Umbilical cord (tissue), 2 donors: ENCODE measurements at places on chromosomes 6 and 20. TPM values are rescaled to one million over a fixed set of nuclear protein-coding genes. Genes with fewer than 3 reads are reported as not detected.

DNA sequence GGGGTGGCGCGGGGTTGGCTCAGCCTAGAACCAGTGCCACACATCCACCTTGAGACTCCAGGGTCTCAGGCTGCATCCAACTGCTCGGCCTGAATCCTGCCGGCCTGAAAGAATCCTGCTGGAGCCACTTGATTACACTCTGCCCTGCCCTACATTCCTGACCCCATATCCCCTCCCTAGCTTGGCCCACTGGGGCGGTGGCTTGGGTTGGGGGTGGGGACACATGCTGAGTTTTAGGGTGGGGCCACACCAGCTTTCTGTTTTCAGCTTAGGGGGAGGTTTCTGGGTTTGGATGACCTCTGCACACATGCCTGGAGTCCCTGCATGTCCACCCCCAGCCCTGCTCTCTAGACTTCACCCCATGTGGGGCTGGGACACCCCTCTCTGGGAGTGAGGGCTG lies 6.8 kb downstream of the ITPR3 start:
- DNase-seq, result no peak

- no peak for DNase-seq
Measured at GRCh38 chr6:71446057-71446456, 157.4 kb downstream of the OGFRL1 start.

- DNase-seq, result no peak
Measured at GRCh38 chr6:167146135-167146534, 11.6 kb downstream of the GPR31 start.

GRCh38 chr6:3214898-3215297 lies 12.6 kb downstream of the TUBB2B start:
- no peak for DNase-seq

DNA sequence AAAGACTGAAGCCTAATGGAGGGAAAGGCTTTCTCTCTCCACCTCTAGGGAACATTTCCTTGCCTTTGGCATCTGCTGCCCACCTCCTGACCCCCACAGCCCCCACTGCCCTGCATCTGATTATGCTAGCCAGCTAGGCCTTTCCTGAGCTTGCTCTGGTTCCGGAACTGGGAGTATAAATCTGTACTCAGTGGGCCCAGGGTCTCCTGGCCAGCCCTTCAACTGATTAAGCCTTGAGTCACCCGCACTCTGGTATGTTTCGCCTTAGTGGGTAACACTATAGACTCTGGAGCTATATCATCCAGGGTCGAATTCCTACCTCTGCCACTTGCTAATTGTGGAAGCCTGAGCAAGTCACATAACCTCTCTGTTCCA lies 45.6 kb upstream of the RIPOR2 start:
- peak; percentile 17 for DNase-seq

- DNase-seq, result no peak
Measured at GRCh38 chr6:168826078-168826390, 385.1 kb downstream of the SMOC2 start.

DNA sequence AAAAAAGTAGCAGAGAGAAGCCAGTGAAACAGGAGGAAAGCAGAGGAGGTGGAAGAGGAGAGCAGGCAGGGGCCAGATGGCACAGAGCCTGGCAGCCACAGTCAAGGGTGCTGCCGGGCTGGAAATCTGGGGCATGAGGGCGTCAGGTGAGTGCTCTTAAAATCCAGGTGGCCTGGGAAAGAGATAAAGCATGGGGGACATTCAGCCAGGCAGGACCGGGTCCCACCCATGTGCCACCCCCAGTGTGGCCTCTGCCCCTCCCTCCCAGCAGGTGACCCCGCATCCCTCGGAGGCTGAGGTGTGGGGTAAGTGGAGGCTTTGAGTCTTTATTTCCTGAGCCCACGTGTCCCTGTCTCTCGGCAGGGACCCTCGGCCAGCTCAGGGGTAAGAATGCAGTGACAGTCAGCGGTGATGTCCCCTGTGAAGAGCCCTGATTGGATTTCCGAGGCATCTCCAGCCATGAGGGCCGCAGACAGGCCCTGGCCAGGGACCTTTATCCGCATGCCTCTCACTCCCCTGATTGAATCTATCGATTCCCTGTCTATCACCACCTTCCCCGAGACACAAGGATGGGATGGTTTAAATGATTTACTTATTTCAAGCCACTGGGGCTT lies 33.8 kb upstream of the SULF2 start:
- DNase-seq, result no peak

- DNase-seq, result peak; percentile 50
Measured at GRCh38 chr20:38119446-38119845, 45.6 kb downstream of the TGM2 start.

- no peak for DNase-seq
Measured at GRCh38 chr20:4020256-4020655, 4.9 kb upstream of the RNF24 start.

- DNase-seq, result no peak
Measured at GRCh38 chr6:169989594-169989993, 238.2 kb downstream of the ERMARD start.

DNA sequence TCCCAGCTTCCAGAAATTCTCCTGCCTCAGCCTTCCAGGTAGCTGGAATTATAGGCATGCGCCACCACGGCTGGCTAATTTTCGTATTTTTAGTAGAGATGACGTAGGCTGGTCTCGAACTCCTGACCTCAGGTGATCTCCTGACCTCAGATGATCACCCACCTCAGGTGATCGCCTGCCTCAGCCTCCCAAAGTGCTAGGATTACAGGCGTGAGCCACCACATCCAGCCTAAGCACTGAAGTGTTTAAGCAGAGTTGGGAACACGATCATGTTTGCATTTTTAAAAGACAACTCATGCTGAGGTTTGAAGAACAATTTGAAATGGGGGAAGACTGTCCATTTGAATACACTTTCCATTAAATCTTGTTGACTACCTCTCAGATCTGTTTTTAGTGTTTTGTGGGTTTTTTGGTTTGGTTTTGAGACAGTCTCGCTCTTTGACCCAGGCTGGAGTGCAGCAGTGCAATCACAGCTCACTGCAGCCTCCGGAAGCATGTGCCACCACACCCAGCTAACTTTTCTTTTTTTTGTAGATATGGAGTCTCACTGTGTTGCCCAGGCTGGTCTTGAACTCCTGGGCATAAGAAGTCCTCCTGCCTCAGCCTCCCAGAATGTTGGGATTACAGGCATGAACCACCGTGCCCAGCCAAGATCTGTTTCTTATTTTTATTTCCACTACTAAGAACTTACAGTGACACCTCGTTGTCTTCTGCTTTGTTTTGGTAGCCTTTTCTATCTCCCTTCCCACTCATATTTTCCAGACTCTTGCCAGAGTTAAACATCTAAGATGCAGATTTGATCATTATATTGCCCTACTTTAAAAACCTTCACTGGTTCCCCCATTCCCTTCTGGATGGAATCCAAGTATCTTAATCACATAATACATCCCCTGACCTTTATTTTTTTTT lies 5.5 kb downstream of the CASP8AP2 start:
- DNase-seq, result no peak

GRCh38 chr20:14727485-14728150 lies 390.2 kb upstream of the FLRT3 start:
- no peak for DNase-seq

DNA sequence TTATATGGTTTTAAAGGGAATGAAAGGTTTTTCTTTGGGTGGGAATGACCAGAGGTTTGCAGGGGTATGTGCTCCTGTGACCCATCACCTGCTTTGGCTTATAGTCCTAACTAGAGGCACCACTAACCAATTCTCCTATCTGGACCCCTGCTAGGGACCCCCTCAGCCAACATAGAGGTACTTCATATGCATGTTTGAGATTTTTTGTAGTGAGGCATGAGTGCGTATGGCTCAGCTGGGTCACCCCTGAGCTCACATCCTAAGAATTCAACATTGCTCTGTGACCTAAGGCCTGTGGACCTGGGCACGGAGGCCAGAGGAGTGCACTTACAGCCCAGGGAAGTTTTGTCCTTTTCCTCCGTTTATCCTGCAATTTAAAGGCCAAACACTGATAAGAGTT lies 68.4 kb upstream of the EEF1E1 start:
- no peak for DNase-seq

DNA sequence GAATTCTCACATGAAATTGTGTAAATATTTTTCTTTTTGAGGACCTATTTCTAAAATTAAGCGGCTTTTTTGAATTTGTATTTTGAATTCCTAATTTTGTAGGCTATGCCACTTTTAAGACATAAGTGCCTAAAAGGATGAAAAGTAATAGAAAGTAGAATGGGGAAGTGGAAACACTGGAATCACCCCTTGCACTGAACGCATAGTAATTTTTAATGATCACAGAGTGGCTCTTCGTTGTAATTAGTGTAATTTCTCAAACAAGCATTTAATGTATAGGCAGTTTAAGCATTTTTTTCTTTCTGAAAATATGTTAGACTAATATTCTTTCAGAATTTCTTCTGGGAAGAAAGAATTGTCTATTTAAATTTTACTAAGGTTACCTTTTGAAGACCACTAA lies 73.2 kb downstream of the ARID1B start:
- no peak for DNase-seq

DNA sequence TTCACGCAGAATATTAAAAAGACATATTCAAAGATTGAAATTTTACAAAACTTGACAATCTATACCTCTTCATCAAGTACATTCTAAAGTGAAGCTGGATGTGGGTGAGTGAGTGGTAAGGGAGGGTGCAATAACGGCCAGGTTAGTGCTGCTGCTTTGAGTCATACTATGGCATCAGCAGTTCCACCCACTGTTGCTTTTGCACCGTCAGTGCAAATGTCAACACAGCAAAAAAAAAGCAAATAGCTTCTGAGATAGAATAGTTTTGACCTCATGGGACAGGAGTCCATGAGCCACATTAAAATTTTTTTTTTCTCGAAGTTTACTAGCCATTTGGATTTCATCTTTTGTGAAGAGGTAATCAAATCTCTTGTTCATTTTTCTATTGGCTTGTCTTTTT lies 31.8 kb downstream of the PSMF1 start:
- no peak for DNase-seq

DNA sequence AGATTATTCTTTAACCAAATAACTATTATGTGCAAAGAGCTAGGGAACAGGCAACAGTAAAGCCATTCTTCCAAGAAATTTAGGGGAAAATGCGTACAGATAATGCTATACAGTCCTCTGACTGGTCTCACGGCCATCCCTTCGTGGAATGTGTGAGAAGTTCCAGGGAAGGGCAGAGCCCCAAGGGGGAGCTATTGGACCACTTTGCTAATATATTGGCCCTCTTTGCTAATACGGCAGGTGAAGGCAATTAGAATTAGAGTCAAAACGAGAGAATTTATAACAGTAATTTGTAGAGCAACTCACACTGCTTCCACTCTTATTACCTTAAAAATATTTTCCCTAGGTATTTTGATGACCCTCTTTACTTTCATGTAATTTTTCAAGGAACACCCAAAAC lies 140.4 kb downstream of the IMPG1 start:
- peak; percentile 30 for DNase-seq

DNA sequence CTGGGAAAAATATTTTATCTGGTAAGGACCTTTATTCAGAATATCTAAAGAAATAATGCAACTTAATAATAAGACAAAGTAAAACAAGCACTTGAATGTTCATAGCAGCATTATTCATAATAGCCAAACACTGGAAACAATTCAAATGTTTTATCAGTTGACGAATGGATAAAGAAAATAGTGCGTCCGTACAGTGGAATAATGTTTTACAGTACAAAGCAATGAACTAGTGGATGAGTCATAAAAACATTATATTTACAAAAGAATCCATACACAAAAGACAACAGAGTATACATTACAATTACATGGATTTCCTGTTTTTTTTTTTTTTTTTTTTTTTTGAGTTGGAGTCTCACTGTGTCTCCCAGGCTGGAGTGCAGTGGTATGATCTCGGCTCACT lies 12.7 kb downstream of the SMAP1 start:
- no peak for DNase-seq

DNA sequence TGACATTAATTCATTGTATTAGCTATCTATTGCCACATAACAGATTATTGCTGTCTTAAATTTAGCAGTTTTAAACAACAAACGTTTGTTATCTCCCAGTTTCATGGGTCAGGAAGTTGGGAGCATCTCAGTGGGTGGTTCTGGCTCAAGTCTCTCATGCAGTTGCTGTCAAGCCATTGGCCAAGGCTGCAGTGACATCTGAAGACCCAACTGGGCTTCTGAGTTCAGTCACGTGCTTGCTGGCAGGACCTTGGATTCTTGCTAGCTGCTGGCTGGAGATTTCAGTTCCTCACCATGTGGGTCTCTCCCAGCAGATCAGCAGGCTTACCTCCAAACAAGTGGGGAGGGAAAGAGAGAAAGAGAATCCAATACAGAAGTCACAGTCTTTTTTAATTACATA lies 152.6 kb upstream of the EXOC2 start:
- no peak for DNase-seq

- DNase-seq, result no peak
Measured at GRCh38 chr20:15619341-15619740, 953.9 kb downstream of the KIF16B start.

DNA sequence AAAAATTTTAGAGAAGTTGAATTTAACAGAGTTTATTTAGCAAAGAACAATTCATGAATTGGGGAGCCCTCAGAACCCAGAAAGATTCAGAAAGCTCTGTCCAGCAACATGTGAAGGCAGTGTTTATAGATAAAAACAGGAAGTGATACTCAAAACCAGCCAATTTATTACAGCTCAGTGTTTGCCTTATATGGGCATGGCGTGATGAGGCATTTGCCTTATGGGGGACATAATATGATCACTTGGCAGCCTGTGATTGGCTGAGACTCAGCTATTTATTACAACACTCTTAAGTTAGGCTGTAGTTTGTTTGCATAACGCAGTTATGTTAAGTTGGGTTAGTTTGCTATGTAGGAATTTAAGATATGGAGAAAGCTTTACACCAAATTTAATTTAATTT lies 11.5 kb downstream of the HLA-DPA1 start:
- DNase-seq, result no peak

DNA sequence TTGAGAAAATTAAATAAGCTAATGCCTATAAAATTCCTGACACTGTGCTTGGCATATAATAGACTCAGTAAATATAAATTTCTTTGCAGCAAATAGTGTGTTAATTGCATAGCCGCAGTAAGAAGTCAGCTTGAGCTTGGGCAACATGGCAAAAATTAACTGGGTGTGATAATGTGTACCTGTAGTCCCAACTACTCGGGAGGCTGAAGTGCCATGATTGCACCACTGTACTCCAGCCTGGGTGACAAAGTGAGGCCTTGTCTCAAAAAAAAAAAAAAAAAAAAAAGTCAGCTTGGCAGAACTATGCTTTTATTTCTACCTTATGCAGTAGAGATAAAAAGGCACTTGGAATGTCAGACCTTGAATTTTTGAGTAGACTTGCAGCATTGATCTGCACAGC lies 121.8 kb downstream of the AKAP7 start:
- DNase-seq, result no peak

Gene ULBP3
- not detected for total RNA-seq

Gene TTLL9
- 5.8 TPM for total RNA-seq

Gene TINAG
- total RNA-seq, result 0.24 TPM

Gene MICAL1
- 48.6 TPM for total RNA-seq

Gene TMEM170B
- total RNA-seq, result 11.6 TPM

Gene BTNL2
- not detected for total RNA-seq

Gene RNASET2
- 90.0 TPM for total RNA-seq

Gene CHRNA4
- 2.2 TPM for total RNA-seq
